ENCODE measurements at places on chromosomes 6 and 20. TPM values are rescaled to one million over a fixed set of nuclear protein-coding genes. Genes with fewer than 3 reads are reported as not detected.

DNA sequence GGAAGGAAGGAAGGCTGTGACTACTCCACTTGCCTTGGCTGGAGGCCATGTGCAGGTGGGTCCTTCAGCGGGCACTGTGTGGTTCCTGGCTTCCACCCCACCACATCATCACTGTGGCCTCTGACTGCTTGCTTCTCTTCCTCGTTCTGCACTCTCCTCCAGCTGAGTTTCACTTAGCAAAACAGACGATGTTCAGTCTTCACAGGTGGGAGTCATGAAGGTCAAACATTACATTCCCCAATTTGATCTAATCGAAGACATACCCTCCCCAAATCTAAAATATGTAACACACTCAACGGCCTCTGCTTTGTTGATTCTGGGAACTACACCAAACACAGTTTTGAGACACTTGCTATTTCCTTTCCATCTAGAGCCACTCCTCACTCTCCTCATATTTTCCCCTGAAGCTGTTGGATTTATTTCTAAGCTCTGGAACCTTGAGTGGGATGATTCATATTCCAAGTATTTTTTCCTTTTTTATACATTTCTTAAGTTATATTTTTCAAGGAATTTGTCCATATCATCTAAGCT, 132.5 kb upstream of the FOXA2 start:
- peak; percentile 77 for DNase-seq

- peak; percentile 72 for DNase-seq
Measured at GRCh38 chr6:47134476-47135189, 92.5 kb upstream of the ADGRF1 start.

GRCh38 chr6:149284904-149285303, 32.6 kb upstream of the TAB2 start:
- no peak for DNase-seq

GRCh38 chr6:4259391-4259790, 124.0 kb upstream of the ECI2 start:
- DNase-seq = no peak

- DNase-seq = no peak
Measured at GRCh38 chr6:4472222-4472621, 304.0 kb upstream of the CDYL start.

DNA sequence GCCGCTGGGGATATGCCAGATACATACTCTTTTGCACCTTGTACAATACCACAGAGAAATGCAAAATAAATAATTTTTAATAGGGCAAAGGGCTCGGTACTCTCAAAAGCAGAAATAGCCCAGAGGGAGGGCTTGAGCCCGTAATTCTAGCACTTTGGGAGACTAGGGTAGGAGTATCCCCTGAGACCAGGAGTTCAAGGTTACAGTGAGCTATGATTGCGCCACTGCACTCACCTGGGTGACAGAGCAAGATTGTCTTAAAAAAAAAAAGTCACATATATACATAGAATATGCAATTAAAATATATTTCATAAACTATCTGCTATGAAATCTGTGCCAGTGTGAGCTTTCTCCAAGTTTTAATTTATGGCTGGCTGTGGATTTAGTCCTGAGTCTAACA, 818 bp upstream of the TRMT11 start:
- DNase-seq = no peak

DNA sequence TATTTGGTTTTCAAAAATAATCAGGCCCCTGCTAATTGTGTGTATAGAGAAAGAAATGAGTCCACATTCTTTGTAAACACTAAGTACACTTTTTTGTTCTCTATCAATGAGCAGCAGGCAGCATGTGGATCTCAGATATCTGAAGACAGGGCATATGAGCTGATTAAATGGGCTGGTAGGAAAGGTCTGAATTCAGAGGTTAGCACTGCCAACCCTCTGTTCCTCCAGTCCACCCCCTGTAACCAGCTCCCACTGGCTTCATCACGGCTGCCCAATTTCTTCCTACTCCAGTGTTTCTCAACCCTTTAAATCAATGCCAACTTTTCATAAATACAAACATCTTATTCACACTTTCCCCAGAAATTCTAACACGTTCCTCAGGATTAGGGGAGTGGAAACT, 128.5 kb downstream of the TPBG start:
- no peak for DNase-seq

GRCh38 chr6:33273924-33274902, 2.3 kb downstream of the RPS18 start:
- DNase-seq = no peak

DNA sequence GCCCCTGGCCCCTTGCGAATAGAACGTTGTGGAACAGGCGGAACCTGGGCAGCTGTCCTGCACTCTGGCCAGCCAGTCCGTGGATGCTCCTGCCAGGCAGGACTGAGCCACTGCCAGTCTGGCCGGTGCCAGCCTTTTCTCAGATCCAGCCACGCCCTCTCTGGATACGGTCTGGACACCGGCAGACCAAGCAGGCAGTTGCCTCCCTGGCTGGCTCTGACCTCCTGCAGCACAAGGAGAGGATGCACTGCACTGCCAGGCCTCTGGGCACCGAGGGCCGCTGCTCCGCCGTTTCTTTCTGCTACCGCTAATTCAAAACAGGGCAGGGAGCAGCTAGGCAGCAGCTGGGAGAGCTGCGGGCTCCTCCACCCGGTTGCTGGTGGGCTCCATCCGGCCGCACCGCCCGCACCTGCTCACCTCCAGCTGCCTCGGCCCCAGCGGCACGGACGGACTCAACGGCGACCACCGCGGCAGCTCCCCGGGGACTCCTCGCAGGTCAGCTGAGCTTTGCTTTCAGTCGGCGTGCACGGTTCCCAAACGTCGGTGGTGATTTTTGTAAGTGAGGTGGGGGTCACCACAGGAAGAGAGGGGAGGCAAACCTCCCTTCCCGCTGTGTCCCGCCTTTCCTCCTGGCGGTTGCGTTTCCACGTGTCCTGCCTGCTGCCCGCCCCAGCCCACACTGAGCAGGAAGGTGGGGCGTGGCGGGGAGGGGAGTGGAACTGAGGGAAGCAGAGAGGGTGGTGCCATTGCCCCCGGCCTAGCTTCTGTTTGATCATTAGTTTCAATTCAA, 30.3 kb upstream of the AFDN start:
- peak; percentile 30 for DNase-seq

- DNase-seq = no peak
Measured at GRCh38 chr6:31627690-31628287, 7.3 kb downstream of the PRRC2A start.

DNA sequence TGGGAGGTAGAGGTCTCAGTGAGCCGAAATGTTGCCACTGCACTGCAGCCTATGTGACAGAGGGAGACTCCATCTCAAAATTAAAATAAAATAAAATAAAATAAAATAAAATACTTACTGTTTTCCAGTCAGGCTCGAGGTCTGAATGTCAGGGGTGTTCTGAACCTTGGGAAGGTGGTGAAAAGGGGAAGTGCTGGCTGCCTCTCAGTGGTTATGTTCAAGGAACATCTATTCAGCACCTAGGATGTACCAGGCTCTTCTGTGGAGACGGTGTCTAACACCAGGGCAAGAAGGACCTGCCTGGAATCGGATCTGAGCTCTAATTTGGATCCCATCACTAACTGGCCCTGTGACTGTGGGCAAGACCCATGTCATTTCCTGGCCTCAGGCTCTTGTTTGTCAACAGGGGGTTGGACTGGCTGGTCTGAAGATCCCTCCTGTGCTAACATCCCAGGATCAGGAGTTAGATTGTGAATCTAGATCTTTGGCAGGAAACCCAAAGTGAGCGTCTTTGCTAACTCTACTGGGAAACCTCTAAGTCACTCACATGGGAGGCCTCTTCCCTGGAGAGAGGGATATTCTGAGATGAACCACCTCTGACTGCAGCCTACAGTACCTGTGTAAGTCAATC, 63.4 kb upstream of the SIRPG start:
- DNase-seq = no peak

DNA sequence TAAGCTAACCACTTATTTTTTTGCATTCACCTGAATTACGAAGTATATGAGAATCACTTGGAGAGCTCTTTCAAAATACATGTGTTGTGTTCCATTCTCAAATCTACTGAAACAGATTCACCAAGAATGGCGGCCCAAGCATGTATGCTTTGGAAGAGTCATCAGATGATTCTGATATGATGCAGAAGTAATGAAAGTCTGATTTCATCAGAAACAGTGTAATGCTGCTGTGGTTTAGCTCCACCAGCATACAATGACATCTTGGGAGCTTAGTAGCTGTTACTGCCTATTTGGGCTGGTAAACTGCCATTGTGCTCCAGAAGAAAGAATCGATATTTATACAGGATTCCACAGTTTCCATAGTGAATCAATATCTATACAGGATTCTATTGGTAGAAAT, 52.9 kb downstream of the UBR2 start:
- DNase-seq = no peak

DNA sequence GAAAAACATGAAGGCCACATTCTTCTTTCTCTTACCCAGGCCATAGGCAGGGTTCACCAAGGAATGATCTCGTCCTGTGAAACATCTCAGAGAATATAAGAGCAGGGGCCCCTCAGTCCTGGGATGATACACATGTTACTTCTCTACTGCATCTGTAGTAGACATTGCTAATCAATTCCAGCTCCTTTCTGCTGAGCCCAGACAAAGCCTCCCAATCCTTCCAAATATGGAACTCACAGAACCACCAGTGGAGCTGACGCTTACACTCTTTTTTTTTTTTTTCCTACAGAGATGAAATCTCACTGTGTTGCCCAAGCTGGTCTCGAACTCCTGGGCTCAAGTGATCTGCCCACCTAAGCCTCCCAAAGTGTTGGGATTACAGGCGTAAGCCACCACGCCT, 9.1 kb downstream of the SNTA1 start:
- DNase-seq = no peak

- DNase-seq = no peak
Measured at GRCh38 chr20:47672166-47672565, 113.1 kb downstream of the SULF2 start.

- no peak for DNase-seq
Measured at GRCh38 chr6:16851044-16851540, 89.8 kb upstream of the ATXN1 start.

DNA sequence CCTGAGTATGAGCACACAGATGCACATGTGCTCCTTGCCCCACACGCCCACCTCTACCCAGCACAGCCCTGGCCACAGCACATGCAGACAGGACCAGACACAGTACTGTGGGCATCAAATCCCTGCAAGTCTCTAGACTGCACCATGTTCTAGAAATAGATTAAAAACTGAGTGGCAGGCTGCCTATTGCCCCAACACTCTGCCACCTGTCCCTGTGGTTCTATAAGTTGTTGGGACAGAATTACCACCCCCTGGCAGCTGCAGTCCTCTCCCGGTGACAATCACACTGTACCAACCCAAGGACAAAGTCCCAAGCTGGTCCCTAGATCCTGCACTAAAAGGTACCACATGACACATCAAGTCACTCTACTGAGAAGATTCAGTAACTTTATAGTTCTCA, 70.2 kb downstream of the B3GAT2 start:
- peak; percentile 35 for DNase-seq

- no peak for DNase-seq
Measured at GRCh38 chr6:144696610-144697368, 411.7 kb downstream of the UTRN start.

GRCh38 chr20:2279253-2279779, 16.5 kb upstream of the TGM3 start:
- DNase-seq = peak; percentile 56

GRCh38 chr6:17673543-17674254, 33.0 kb downstream of the NUP153 start:
- no peak for DNase-seq

GRCh38 chr6:40855168-40855880, 183.7 kb downstream of the UNC5CL start:
- no peak for DNase-seq

GRCh38 chr6:135072753-135073152, 18.1 kb upstream of the HBS1L start:
- DNase-seq = no peak

DNA sequence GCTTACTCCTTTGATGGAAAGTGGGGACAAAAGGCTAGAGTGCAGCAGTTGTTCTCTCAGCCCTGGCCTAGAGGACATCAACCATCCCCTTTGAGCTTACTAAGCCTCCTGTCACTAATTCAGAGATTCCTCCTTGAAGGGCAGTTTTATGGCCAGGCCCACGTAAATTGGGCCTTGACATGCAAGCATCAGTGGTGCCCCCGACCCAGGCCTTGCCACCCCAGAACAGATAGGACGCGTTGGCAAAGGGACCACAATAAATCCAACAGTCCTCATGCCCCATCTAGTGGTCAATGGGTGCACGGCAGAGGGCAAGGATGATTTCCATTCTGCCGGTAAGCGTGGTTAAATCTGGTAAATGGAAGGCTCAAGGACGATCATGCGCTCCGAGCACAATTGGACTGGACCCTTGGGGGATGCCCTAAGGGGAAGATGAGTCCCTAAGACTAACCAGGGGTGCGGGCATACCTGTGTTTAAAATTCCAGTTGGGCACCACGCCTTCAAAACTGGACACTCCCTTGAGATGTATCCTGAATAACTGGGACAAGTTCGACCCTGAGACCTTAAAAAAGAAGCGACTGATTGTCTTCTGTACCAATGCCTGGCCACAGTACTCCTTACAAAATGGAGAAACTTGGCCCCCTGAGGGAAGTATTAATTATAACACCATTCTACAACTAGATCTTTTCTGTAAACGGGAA, 32.6 kb downstream of the CEP85L start:
- DNase-seq = peak; percentile 18

DNA sequence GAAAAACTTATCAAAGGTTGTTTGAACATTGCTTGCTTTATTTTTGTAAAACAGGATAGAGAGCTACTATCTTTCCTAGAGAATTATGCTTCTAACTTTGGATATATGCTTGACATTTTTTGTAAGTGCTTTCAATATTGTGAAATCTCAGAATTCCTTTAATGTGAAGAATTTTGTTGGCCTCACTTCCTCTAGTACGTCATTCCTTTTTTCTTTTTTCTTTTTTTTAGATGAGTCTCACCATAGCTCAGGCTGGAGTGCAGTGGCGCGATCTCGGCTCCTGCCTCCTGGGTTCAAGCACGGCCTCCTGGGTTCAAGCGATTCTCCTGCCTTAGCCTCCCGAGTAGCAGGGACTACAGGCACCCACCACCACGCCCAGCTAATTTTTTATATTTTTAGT, 668.1 kb downstream of the RFPL4B start:
- DNase-seq = peak; percentile 81

DNA sequence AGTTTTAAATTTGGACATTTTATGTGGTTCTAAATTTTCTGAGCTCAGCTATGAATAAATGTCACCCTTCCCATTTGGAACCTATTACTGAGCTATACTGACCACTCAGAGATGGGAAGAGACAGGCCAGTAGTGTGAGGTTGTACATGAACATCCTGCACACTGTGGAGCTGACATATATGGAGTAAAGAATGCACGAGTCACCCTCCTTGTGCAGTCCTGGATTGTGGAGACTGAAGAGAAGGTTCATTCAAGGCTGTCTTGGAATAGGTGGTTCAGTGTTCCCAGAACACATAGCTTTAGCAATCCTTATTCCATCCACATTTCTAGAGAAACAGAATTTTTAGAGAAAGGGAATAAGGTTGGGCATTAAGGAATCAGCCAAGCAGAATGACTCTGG, 50.3 kb upstream of the OGFRL1 start:
- DNase-seq = no peak

Gene MEP1A
- not detected for total RNA-seq

Gene KIF25
- total RNA-seq = 1.8 TPM

Gene HDGFL1
- total RNA-seq = not detected

Gene OR2H2
- not detected for total RNA-seq

Gene SLC35B2
- total RNA-seq = 27.6 TPM

Gene PLN
- 3.9 TPM for total RNA-seq

Gene GUCA1A
- 0.04 TPM for total RNA-seq

Gene SNAP25
- total RNA-seq = 3.1 TPM

Gene EPHA7
- 9.8 TPM for total RNA-seq

Gene EPPIN
- total RNA-seq = not detected

Gene EMILIN3
- total RNA-seq = 46.1 TPM

Gene SALL4
- 0.18 TPM for total RNA-seq

Gene PRDM13
- 0.04 TPM for total RNA-seq

Gene RAB32
- 21.4 TPM for total RNA-seq

Gene SNX21
- 29.5 TPM for total RNA-seq

Gene RPS21
- 1,496 TPM for total RNA-seq

Data from muscle of leg (tissue), 16 donors.